Lower lobe of right lung (tissue), 2 donors: ENCODE measurements at places on chromosomes 3 and 15. TPM values are rescaled to one million over a fixed set of nuclear protein-coding genes. Genes with fewer than 3 reads are reported as not detected.

GRCh38 chr15:73560501-73561117 is 72.6 kb downstream of the NPTN start:
- DNase-seq: no peak

The GOLGA8T gene
- total RNA-seq: not detected

The PEX5L gene
- not detected for total RNA-seq

The SAXO2 gene
- 15.8 TPM for total RNA-seq

The TGM5 gene
- total RNA-seq: 0.32 TPM
